ENCODE measurements at places on chromosomes 13 and 19. TPM values are rescaled to one million over a fixed set of nuclear protein-coding genes. Genes with fewer than 3 reads are reported as not detected.

Gene ZNF568
- 13.3 TPM for total RNA-seq

DNA sequence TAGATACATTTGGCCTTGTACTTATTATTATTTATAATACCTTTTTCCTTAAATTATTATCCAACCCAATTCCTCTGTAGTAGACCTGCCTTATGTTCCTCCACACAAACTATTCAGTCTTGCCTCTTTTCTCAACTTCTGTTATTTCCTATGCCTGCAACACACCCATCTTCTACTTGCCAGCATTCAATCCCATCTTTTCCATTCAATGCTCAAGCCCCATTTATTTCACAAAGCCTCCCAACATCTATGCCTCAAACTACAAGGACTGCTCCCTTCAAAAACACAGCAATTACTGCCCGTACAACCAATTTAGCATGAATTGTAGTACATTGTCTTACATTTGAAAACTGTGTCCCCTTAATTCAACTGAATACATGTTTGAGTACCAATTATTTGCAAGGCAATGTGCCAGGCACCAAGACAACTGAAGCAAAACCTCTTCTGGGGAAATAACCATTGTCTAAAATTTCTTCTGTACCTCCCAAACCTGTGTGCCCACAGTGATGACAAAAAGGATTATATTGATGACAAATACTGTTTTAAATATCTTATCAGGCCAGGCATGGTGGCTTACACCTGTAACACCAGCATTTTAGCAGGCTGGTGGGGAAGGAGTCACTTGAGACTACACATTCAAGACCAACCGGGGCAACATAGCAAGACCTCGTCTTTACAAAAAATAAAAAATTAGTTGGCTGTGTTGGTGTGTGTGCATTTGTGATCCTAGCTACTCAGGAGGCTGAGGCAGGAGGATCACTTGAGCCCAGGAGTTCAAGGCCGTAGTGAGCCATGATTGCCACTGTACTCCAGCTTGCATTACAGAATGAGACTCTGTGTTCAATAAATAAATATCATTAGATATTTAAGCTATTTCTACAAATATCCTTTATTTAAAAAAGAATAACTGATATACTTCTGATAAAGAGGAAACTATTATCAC is 35.1 kb downstream of the ELF1 start:
- H3K27me3 ChIP-seq = no peaks in the 10 kb centered on the region
- no peak for DNase-seq
- H3K27ac ChIP-seq = peak overlapping the region; percentile 64

GRCh38 chr19:32708457-32708856 is 11.1 kb upstream of the TDRD12 start:
- no peaks in the 10 kb centered on the region for H3K27me3 ChIP-seq
- no peaks in the 10 kb centered on the region for H3K4me1 ChIP-seq
- H3K36me3 ChIP-seq = peaks cover 41% of the 10 kb centered on the region

Gene ZNF776
- 9.8 TPM for total RNA-seq

Gene VSTM1
- not detected for total RNA-seq

Gene RPL28
- total RNA-seq = 419 TPM

Gene AP3D1
- 109 TPM for total RNA-seq

- H3K27me3 ChIP-seq = no peaks in the 10 kb centered on the region
- DNase-seq = no peak
- no peak overlapping the region for H3K27ac ChIP-seq
These were observed 549.6 kb downstream of the FGF9 start for GRCh38 chr13:22220151-22221135.

DNA sequence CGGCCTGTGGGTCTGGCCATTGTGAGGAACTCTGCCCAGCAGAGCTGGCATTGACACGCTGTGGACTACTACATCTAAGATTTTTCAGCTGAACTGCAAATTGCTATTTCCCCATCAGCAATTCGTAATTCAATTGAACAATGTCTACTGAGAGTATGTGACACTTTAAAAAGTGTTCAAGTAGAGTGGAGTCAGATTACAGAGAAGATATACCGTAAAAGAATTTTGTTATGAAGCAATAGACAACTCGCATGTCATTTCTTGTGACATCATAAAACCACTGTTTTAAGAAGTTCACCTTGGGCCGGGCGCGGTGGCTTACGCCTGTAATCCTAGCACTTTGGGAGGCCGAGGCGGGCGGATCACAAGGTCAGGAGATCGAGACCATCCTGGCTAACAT is 32.5 kb upstream of the C1QTNF9 start:
- DNase-seq = no peak
- no peaks in the 10 kb centered on the region for H3K27me3 ChIP-seq
- H3K4me3 ChIP-seq = no peak overlapping the region
- peaks cover 25% of the 10 kb centered on the region for H3K4me1 ChIP-seq
- H3K36me3 ChIP-seq = no peaks in the 10 kb centered on the region
- no peak overlapping the region for H3K27ac ChIP-seq

DNA sequence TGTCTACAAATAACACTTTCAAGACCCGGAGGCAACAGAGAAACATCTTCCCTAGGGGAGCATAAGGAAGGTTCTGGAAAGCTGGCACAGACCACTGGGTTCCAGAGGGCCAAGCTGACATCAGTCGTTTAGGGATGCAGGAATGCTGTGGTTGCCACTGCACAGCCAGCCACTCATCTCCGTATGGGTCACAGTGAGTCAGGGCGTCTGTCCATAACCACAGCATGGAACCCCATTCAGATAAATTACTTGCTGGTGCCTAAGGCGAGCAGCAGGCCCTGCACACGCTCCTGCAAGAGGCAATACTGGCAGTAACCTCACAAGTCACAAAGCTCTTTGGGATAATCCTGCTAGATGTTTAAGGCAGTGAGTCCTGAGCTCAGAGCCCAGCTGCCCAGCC is 140.9 kb upstream of the UBL3 start:
- no peaks in the 10 kb centered on the region for H3K36me3 ChIP-seq
- no peak overlapping the region for H3K27ac ChIP-seq
- H3K4me1 ChIP-seq = no peaks in the 10 kb centered on the region
- no peak for DNase-seq
- H3K4me3 ChIP-seq = no peak overlapping the region
- no peaks in the 10 kb centered on the region for H3K27me3 ChIP-seq

DNA sequence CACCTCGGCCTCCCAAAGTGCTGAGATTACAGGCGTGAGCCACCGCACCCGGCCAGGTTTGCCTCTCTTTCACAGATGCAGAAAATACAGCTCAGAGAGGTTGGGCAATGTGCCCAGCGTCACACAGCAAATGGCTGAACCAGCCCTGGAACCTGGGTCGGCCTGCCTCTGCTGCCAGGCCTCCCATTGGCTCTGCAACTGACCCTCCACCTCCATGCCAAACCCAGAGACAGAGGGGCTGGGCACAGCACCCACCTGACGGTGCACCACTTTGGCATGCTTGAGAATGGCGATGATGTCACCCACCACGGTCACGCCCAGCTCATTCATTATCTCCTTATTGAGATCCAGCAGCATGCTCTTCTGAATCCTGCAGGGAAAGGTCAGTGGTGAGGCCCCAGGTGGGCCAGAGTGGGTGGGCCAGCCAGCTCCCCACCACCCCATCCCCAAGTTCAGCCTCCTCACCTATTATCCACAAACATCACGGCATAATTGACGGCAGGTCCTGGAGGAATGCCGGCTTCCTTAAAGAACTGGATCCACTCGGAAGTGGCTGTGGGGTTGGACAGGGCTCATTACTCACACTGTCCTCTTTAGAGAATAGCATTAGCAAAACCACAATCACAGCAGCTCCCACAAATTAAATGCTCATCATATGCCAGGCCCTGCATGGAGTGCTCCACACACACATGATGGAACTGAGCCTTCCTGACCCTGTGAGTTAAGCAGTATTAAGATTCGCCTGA is 12.2 kb downstream of the C19orf47 start:
- H3K36me3 ChIP-seq = peaks cover 71% of the 10 kb centered on the region
- H3K27me3 ChIP-seq = no peaks in the 10 kb centered on the region
- DNase-seq = no peak
- H3K4me1 ChIP-seq = no peaks in the 10 kb centered on the region
- H3K4me3 ChIP-seq = no peak overlapping the region

DNA sequence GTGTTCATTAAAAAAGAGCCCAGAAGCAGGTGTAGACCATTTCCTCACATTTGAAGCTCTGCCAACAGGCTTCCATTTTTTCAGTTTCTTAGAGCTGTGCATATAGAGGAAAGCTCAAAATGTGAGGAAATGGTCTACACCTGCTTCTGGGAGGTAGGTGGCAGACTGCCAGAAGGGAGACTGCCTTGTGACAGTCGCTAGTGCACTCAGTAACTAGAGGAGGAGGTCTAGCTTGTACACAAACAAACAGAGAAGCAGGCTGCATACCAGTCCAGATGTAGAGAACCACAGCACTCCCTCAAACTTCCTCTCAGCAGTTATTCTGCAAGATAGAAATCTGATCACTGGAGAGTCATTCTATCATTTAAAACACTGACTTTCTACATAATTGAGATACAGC is 800.2 kb downstream of the EFNB2 start:
- no peaks in the 10 kb centered on the region for H3K27me3 ChIP-seq
- no peak overlapping the region for H3K27ac ChIP-seq
- no peak for DNase-seq
- no peaks in the 10 kb centered on the region for H3K36me3 ChIP-seq
- no peaks in the 10 kb centered on the region for H3K4me1 ChIP-seq

DNA sequence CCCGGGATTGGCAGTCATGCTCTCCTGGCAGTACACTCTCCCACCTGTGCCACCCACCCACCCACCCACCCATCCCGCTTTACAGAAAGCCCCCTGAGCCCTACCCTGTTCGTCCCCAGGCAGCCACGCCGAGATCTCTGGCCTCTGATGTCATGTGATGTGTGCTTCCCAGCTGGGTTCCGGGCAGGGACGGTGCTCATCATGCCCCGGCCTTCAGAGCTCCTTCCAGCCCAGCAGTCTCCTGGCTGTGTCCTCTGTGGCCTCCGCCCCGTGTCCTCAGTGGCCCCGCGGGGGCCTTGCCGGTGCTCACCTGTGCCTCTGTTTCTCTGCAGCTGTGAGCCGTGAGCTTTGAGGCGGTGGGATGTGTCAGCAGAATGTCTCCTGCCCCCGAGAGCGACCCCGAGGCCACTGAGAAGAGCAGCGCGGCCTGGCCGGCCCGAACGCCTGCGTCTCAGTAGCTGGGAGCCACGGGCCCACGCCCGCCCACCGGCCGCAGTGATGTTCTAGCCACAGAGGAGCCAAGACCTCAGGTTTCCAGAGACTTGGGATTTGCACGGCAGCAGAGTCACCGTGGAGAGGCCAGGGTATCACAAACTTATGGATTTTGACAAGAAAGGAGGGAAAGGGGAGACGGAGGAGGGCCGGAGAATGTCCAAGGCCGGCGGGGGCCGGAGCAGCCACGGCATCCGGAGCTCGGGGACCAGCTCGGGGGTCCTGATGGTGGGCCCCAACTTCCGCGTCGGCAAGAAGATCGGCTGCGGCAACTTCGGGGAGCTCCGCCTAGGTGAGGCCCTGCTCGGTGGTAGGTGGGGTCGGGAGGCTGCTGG is 28.4 kb downstream of the CSNK1G2 start:
- DNase-seq = no peak
- peaks cover 7% of the 10 kb centered on the region for H3K4me1 ChIP-seq
- no peak overlapping the region for H3K4me3 ChIP-seq
- H3K27me3 ChIP-seq = no peaks in the 10 kb centered on the region
- peaks cover 13% of the 10 kb centered on the region for H3K36me3 ChIP-seq

- H3K4me3 ChIP-seq = no peak overlapping the region
- no peaks in the 10 kb centered on the region for H3K27me3 ChIP-seq
- DNase-seq = no peak
These were observed 37.1 kb downstream of the UTP14C start for GRCh38 chr13:52061587-52061986.

Gene MYPOP
- total RNA-seq = 7.4 TPM

DNA sequence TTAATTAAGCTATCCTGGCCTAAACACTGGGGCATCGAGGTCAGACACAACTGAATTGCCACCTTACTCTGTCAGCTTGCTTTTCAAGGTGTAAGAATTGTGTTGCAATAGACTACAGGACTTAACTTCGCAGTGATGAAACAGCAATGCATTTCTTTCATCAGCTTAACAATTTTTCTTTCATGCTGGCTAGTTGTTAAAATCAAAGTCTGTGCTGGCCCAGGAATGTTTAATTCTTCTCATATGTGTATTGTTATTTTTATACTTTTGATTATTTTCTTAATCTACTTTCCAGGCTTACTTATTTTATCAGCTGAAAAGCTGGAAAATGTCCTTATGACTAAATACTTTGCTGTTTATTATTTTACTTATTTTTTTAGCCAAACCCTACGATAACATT is 79.7 kb downstream of the EFNB2 start:
- no peak overlapping the region for H3K27ac ChIP-seq
- DNase-seq = no peak
- H3K36me3 ChIP-seq = no peaks in the 10 kb centered on the region
- no peaks in the 10 kb centered on the region for H3K27me3 ChIP-seq
- H3K4me1 ChIP-seq = no peaks in the 10 kb centered on the region

DNA sequence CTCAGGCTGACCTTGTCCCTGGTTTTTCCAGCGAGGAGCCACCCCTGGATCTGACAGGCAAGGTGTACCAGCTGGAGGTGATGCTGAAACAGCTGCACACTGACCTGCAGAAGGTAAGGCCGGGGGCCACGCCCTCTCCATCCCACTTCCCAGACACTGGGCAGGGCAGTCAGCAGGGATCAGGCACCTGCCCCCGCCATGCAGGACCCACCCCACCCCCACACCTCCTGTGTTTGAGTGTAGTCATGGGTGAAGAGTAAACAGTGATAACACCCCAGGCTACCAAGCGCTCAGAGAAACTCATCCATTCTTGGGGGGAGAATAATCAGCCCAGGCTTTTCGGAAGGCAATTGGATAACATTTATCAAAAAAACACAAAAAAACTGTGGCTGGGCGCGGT is 19.9 kb downstream of the DPF1 start:
- no peak overlapping the region for H3K27ac ChIP-seq
- no peak overlapping the region for H3K4me3 ChIP-seq
- H3K36me3 ChIP-seq = peaks cover 4% of the 10 kb centered on the region
- peaks cover 2% of the 10 kb centered on the region for H3K4me1 ChIP-seq

- no peaks in the 10 kb centered on the region for H3K4me1 ChIP-seq
These were observed 63.9 kb upstream of the ATXN8OS start for GRCh38 chr13:70043685-70044084.

GRCh38 chr19:52946322-52947310 is 16.1 kb downstream of the ZNF816 start:
- peaks cover 8% of the 10 kb centered on the region for H3K4me1 ChIP-seq
- no peak for DNase-seq
- no peak overlapping the region for H3K27ac ChIP-seq
- no peak overlapping the region for H3K4me3 ChIP-seq
- peaks cover 16% of the 10 kb centered on the region for H3K36me3 ChIP-seq
- H3K27me3 ChIP-seq = no peaks in the 10 kb centered on the region
